Activated CD4-positive, alpha-beta memory T cell treated with anti-CD3 and anti-CD28 coated beads for 36 hours (primary cell): ENCODE measurements at places on chromosomes 12 and 14. TPM values are rescaled to one million over a fixed set of nuclear protein-coding genes. Genes with fewer than 3 reads are reported as not detected.

GRCh38 chr14:90820958-90821357 is 4.7 kb upstream of the TTC7B start:
- DNase-seq = peak; percentile 91

DNA sequence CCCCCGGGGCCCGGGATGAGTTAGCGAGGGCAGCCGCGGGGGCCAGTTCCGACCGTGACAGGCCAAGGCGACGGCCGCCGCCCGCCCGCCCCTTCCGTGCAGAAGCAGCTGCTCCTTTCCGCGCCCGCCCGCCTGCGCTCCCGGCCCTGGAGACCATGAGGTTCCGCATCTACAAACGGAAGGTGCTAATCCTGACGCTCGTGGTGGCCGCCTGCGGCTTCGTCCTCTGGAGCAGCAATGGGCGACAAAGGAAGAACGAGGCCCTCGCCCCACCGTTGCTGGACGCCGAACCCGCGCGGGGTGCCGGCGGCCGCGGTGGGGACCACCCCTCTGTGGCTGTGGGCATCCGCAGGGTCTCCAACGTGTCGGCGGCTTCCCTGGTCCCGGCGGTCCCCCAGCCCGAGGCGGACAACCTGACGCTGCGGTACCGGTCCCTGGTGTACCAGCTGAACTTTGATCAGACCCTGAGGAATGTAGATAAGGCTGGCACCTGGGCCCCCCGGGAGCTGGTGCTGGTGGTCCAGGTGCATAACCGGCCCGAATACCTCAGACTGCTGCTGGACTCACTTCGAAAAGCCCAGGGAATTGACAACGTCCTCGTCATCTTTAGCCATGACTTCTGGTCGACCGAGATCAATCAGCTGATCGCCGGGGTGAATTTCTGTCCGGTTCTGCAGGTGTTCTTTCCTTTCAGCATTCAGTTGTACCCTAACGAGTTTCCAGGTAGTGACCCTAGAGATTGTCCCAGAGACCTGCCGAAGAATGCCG is 699 bp downstream of the MGAT2 start:
- peak; percentile 75 for DNase-seq

DNA sequence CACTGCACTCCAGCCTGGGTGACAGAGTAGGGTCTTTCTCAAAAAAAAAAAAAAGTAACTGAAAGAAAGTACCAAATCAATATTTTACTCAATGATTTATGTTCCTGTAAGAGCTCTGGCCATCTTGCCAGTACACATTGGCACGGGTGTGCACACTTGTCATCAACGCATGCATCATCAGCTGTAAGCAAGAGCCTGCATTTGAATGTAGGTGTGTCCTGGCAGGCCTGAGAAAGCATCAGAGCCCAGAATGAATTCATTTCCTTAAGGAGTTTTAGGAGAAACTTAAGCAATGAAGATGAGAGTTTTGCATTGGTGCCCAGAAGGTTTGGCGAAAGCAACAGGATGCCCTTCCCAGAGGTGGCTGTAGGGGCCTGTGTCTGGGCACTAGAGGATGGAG is 88.5 kb upstream of the FZD10 start:
- DNase-seq = no peak

DNA sequence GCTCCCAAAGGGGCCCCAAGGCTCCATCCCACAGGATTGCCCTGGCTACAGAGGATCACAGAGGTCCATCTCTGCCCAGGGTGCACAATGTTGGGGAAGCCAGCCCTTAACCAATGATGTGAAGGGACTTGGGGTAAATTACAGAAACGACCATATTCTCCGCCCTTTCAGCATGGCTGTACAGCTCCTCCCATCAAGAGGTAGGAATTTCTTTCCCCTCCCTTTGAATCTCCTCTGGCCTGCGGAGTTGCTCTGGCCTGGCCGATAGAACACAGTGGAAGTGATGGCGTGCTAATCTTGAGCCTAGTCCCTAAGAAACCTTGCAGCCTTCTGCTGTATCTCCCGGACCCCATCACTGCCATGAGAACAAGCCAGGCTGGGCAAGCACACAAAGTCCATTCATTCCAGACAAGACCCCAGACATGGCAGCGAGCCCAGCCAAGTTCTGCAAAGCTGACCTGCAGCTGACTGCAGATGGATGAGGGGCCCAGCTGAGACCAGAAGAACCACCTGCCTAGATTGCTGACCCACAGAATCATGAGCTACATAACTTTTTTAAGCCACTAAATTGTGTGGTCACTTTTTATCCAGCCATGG is 6.9 kb upstream of the IFI27 start:
- DNase-seq = no peak

TMEM132C gene
- total RNA-seq = not detected

OLR1 gene
- total RNA-seq = not detected

ASIC1 gene
- total RNA-seq = 1.1 TPM
